ENCODE measurements at places on chromosomes 5 and 9.

- no peak for DNase-seq
Measured at GRCh38 chr9:12777121-12778022, 2.6 kb downstream of the LURAP1L start.

- no peak for DNase-seq
Measured at GRCh38 chr9:21557428-21557768, 75.3 kb upstream of the IFNE start.

DNA sequence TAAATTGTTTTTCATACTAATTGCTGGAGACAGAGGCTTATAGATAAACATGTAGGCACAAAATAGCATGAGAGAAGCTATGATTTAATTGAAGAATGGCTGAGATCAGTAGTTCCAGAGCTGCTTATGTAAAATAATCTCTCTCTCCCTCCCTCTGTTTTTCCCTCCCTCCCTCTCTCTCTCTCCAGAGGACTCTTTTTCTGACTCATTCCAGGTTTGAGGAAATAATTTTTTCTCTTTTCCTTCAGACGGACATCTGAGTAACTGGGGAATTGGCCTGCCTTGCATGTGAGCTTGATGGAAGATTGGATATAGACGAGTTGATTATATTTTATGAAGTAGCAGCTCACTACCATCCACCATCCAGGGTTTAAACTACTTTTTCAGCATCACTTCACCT, 35.5 kb downstream of the KCTD16 start:
- DNase-seq, result no peak

- no peak for DNase-seq
Measured at GRCh38 chr5:43121913-43122484, 1.3 kb downstream of the ZNF131 start.

- DNase-seq, result no peak
Measured at GRCh38 chr9:77384406-77384805, 207.1 kb downstream of the VPS13A start.

- DNase-seq, result peak; percentile 43
Measured at GRCh38 chr5:112848116-112848811, 12.8 kb upstream of the SRP19 start.

- DNase-seq, result peak; percentile 34
Measured at GRCh38 chr5:77852514-77853352, 76.6 kb upstream of the TBCA start.

All from naive thymus-derived CD4-positive, alpha-beta T cell (primary cell).